ENCODE measurements at places on chromosomes 7 and 10. TPM values are rescaled to one million over a fixed set of nuclear protein-coding genes. Genes with fewer than 3 reads are reported as not detected.

GRCh38 chr10:116673866-116674265, 53.1 kb downstream of the PNLIPRP2 start:
- no peak overlapping the region for H3K27ac ChIP-seq
- no peak overlapping the region for H3K4me3 ChIP-seq
- peaks cover 4% of the 10 kb centered on the region for H3K27me3 ChIP-seq

Gene SPAM1
- total RNA-seq, result 0.09 TPM

- no peak overlapping the region for H3K4me3 ChIP-seq
- no peak for DNase-seq
- peaks cover 11% of the 10 kb centered on the region for H3K4me1 ChIP-seq
- no peaks in the 10 kb centered on the region for H3K36me3 ChIP-seq
These were observed 47.9 kb downstream of the PWWP2B start for GRCh38 chr10:132444877-132445351.

DNA sequence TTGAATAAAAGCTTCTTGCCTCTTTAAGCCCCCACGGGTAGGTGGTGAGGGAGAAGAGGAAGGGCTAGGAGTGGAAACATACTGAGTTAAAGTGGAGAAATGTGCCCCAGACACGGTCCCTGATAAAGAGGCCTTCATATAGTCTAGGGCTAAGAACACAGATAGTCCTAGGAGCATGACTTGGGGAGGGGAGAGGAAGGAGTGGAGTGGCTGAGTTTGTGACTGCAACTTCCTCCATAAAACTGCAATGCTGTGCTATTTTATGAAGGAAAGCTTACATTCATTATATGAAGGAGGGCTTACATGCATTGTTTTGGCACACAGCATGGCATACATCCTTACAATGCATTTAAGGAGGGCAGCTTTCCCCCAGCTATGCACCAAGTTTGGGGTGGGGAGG, 1129.4 kb upstream of the LRRTM3 start:
- no peak for DNase-seq
- no peaks in the 10 kb centered on the region for H3K4me1 ChIP-seq
- no peaks in the 10 kb centered on the region for H3K36me3 ChIP-seq
- no peak overlapping the region for H3K4me3 ChIP-seq
- H3K27ac ChIP-seq, result no peak overlapping the region
- no peaks in the 10 kb centered on the region for H3K27me3 ChIP-seq

GRCh38 chr10:122347170-122347841, 27.2 kb upstream of the PLEKHA1 start:
- H3K27ac ChIP-seq, result no peak overlapping the region
- no peaks in the 10 kb centered on the region for H3K36me3 ChIP-seq
- no peaks in the 10 kb centered on the region for H3K27me3 ChIP-seq
- no peaks in the 10 kb centered on the region for H3K4me1 ChIP-seq
- H3K4me3 ChIP-seq, result no peak overlapping the region
- DNase-seq, result no peak

DNA sequence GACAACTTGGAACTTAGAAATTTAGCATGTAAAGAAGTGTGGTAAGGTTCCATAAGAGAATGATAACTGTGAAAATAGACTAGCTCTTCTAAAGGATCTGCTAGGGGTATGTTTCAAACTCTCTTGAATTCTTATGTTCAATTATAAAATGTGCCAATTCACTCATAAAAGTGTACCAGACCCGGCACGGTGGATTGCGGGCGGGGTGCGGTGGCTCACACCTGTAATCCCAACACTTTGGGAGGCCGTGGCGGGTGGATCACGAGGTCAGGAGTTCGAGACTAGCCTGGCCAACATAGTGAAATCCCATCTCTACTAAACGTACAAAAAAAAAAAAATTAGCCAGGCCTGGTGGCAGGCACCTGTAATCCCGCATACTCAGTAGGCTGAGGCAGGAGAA, 105.4 kb upstream of the CAV2 start:
- no peak for DNase-seq
- H3K27me3 ChIP-seq, result no peaks in the 10 kb centered on the region
- H3K27ac ChIP-seq, result no peak overlapping the region
- peaks cover 38% of the 10 kb centered on the region for H3K4me1 ChIP-seq
- no peaks in the 10 kb centered on the region for H3K36me3 ChIP-seq

GRCh38 chr7:139619367-139619657, 95.8 kb downstream of the CLEC2L start:
- no peak for DNase-seq
- H3K27ac ChIP-seq, result no peak overlapping the region
- H3K4me3 ChIP-seq, result no peak overlapping the region
- no peaks in the 10 kb centered on the region for H3K27me3 ChIP-seq
- H3K36me3 ChIP-seq, result peaks cover 87% of the 10 kb centered on the region

- H3K4me1 ChIP-seq, result no peaks in the 10 kb centered on the region
- no peaks in the 10 kb centered on the region for H3K36me3 ChIP-seq
- H3K4me3 ChIP-seq, result no peak overlapping the region
- H3K27me3 ChIP-seq, result no peaks in the 10 kb centered on the region
- DNase-seq, result no peak
These were observed 249.8 kb upstream of the PHF14 start for GRCh38 chr7:10723832-10724231.

Gene CACNA2D1
- total RNA-seq, result 42.7 TPM

DNA sequence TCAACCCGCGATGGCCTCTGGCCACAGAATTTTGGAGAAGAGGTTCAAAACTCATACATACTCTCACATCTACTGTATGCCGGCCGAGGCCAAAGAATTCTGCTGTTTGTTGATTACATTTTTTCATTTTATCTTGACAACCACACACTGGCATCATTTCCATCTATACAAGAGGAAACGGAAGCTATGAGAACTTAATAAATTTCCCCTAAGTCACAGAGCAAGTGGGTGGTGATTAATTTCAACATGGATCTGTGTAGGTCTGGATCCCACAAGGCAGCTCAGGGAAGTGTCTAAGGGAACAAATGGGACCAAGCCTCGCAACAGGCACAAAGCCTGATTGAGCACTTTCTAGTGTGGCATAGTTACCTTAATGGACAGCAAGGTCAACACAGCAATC, 18.0 kb downstream of the ELMO1 start:
- H3K4me1 ChIP-seq, result no peaks in the 10 kb centered on the region
- no peaks in the 10 kb centered on the region for H3K27me3 ChIP-seq
- no peak for DNase-seq
- no peak overlapping the region for H3K4me3 ChIP-seq

DNA sequence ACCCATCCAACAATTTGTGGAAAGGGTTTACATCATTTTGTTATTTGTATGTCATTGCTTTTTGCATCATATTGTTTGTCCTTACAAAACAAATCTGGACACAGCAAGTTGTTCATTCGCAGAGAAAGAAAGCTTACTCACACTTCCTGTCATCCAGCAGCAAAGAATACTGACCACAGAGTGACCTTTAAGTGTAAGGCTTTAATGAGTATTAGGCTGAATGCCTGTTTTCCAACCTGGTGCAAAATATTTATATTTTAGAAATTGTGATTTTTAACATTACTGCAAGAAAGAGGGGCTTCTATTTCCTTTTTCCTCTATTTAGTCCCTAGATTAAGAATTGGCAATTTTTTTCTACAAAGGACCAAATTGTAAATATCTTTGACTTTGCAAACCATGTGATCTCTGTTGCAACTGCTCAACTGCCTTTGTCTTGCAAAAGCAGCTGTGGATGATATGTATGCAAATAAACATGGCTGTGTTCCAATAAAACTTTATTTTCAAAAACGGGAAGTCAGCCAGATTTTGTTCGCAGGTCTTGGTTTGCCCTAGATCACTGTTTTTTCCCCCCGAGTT, 27.8 kb upstream of the ITGB1 start:
- DNase-seq, result no peak
- no peaks in the 10 kb centered on the region for H3K36me3 ChIP-seq
- H3K4me3 ChIP-seq, result no peak overlapping the region
- H3K27ac ChIP-seq, result peak overlapping the region; percentile 78

- DNase-seq, result no peak
- H3K4me1 ChIP-seq, result peaks cover 9% of the 10 kb centered on the region
- no peaks in the 10 kb centered on the region for H3K36me3 ChIP-seq
- no peaks in the 10 kb centered on the region for H3K27me3 ChIP-seq
These were observed 52.7 kb upstream of the FOXK1 start for GRCh38 chr7:4629287-4629895.

DNA sequence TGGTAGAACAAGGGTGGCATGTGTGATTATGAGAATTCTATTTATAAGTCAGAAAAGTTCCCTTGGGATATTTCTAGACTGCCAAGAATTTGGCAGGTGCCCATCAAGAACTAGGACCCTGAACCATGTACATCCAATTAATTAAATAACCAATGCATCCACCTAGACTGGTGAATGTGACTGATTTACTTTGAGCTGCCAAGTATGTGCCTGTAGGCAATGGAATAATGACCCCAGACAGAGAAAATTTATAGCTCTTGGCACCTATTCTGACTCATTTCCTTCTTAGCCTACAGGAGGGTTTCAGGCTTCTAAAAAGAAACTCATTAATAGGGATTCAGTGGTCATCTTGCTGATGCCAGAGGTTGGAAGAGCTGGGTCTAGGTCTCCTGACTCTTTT, 54.9 kb downstream of the KCNH2 start:
- H3K27me3 ChIP-seq, result no peaks in the 10 kb centered on the region
- H3K4me3 ChIP-seq, result no peak overlapping the region
- H3K36me3 ChIP-seq, result no peaks in the 10 kb centered on the region
- no peak overlapping the region for H3K27ac ChIP-seq

Gene DGKI
- total RNA-seq, result 0.75 TPM

Gene SLC13A4
- 0.44 TPM for total RNA-seq

DNA sequence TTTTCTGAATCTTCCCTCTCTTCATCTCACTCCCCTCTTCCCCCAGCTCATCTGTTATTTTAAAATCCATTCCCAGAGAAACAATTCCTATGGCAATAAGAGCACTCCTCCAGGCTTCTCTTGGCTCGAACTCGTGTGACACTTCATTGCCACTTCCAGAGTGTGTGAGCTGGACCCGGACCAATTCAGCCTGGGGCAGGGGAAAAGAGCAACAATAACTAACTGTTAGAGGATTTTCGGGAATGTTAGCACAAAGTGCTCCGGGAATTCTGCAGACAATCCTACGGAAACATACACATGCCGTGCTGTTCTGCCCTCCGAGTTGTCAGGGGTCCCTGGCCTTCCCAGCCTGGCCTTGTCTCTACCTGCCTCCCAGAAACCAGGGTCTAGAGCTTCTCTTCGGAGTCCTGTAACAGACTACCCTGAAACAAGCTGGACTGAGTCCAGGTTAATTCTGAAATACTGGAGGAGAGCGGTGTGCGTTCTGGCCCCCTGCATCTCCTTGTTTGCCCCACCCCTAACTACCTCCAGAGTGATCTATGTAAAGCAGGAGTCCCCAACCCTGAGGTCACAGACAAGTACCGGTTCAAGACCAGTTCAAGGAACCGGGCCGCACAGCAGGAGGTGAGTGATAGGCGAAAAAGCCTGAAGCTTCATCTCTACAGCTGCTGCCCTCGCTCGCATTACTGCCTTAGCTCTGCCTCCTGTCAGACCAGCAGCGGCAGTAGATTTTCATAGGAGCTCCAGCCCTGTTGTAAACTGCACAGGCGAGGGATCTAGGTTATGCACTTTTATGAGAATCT, 11.3 kb downstream of the COL26A1 start:
- DNase-seq, result no peak
- H3K36me3 ChIP-seq, result no peaks in the 10 kb centered on the region
- peaks cover 11% of the 10 kb centered on the region for H3K4me1 ChIP-seq
- H3K4me3 ChIP-seq, result no peak overlapping the region
- no peak overlapping the region for H3K27ac ChIP-seq
- peaks cover 5% of the 10 kb centered on the region for H3K27me3 ChIP-seq

- no peak overlapping the region for H3K27ac ChIP-seq
- no peak overlapping the region for H3K4me3 ChIP-seq
- H3K27me3 ChIP-seq, result no peaks in the 10 kb centered on the region
- H3K36me3 ChIP-seq, result no peaks in the 10 kb centered on the region
These were observed 436.8 kb downstream of the RPS24 start for GRCh38 chr10:78470267-78471103.

Measured in heart left ventricle (tissue), 16 donors.